Muscle of leg (tissue), 16 donors: ENCODE measurements at places on chromosomes 6 and 20.
A peak's percentile ranks its signal among the peaks of the same experiment; 100 is the strongest.

- DNase-seq, result peak; percentile 93
These were observed 694.6 kb downstream of the QKI start for GRCh38 chr6:164108869-164109769.

GRCh38 chr20:38217791-38218565 is 42.6 kb downstream of the KIAA1755 start:
- DNase-seq, result no peak

DNA sequence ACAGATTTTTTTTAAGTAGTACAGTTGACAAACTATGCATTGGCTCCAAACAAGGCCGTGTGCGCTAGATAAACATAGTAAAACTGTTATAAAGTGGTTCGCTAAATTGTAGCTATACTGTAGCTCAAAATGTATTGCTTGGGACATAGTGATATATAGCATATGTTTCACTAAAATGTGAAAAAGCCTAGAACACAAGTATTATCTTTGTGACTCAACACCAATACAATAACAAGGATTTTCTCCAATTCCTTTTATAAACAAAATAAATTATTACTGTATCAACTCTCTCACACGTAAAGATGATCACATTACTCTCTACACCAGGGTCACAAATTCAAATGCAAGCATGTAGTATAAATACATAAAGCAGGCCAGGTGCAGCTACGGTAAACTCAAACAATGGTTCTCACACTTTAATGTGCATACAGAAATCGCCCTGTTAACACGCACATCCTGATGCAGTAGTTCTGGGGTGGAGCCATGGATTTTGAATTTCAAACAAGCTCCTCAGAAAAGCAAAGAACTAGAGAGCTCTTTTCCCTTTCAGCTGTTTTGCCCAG is 214.6 kb downstream of the GMDS start:
- no peak for DNase-seq

DNA sequence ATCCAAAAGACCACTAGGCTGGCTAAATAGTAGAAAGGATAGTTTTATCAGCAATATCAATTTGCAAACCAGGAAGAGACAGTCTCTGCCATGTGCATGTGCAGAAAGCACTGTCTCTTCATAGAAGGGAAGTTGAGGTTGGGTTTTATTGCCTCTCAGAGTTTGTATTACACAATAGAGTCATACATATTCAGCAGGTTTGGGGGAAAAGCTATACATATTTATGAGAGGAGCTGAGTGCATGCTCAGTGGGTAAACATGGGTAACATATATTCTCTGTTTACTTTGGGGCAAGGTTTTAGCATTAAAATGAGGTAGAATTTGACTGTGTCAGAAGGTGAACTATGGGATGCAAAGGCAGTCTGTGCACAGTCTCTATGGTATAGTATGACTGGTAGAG is 14.9 kb downstream of the TMEM170B start:
- peak; percentile 4 for DNase-seq

- no peak for DNase-seq
These were observed 103.4 kb downstream of the TULP4 start for GRCh38 chr6:158415666-158416065.

- no peak for DNase-seq
These were observed 47.6 kb downstream of the ZDHHC14 start for GRCh38 chr6:157428427-157429202.

DNA sequence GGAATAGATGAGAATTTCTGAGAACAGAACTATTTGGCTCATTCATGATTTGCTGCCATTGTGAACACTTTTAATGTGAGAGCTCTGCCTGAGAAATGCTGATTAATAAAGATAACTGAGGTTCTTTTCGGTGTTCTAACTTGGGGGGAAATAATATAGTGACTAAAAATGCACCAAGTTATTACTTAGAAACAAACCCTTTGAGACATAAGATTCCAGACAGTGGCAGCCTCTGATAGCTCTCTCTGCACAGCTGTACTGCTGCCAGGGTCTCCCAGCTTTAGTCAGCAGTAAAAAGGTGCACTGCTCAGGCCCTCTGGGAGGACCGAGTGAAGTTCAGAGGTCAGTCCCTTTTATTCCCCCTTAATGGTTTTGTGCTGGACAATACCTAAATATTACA is 2.5 kb upstream of the PRDM1 start:
- DNase-seq, result no peak

DNA sequence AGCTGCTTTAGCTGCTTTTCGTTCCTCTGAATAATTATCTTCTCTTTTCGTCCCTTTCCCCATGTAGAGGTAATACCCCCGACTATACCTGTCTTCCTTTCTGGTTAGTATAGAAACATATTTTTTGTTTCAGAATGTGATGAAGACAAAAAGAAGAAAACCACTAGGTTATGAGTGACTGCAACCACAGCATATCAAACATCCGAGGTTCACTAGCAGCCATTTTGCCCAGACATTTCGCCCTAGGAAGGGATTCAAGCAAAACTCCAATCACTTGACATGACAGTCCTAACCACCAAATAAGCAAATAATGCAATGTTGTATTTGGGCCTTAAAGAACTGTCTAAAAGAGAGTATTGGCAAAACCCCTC is 9.4 kb downstream of the SNX5 start:
- DNase-seq, result no peak

DNA sequence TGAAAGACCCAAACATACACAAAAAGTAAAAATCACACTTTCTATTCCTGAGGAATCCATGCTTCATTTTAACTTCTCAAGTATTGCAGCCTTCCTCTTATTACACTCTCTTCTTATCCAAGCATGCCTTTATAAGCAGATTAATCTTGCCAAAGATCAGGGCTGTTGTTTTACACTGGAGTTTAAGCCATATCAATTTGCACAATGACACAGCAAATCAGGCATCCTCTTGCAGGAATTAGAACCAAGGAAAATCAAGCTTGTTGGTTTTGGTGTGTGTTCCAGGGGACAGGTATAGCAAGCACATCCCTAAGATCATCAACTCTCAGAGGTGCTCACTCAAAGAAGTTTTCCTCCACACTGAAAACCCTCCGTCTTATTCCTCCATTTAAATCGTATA is 69.5 kb downstream of the CYP39A1 start:
- DNase-seq, result no peak

DNA sequence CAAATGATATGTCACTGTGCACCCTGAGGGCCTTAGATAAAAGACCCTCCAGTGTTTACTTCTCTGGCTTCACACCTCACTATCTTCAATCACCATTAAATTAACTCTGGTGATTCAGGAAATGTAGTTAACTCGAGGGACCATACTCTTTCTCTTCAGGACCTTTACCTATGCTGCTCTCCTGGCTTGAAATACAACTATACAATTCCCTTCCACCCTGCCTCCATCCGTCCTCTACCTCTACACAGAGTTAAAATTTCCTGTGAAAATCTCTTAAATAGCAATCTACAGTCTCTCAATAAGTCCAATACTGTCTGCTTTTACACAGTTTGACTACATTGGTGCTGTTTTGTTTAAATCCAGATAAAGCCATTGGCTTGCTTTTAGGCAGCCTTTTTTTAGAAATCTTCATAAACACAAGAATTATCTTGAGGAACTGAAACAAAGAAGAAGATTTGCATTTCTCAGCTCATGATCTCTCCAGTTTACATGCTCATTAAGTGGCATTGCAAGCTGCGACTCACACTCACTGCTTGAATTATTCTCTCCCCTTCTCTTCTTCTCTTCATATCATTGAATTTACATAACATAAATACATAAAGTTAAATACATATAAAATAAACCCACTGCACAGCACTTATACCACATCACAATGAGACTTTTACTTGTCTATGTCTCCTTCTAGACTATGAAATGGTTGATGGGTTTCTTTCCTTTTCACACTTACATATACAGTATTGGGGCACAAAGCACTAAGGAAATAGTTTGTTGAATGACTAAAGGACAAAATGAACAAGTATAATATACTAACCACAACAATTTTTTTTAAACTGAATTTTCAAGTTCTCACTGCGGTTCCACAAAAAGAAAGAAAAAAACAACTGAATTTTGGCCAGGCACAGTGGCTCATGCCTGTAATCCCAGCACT is 239.0 kb upstream of the KCNQ5 start:
- DNase-seq, result no peak

DNA sequence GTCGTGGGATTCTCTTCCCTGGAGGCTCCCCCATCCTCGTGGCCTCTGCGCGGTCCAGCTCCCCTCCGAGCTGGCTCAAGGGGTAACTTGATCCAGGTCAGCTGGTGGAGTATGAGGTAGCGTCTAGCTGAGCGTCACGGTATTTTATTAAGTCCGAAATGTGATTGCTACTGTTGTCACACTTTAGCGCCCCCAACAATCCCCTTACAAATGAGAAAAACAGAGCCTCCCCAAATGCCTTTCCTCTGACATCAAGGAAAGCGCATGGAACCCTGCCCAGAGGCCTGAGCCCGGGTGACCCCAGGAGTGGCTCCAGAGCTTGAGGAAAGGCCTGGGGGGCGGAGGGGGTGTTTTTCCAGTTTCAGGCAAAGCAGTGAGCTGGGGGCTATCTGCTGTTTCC is 192.4 kb downstream of the ZMYND8 start:
- peak; percentile 64 for DNase-seq

GRCh38 chr20:36745234-36745926 is 510 bp downstream of the NDRG3 start:
- DNase-seq, result no peak

- no peak for DNase-seq
These were observed 70.8 kb upstream of the AGPAT4 start for GRCh38 chr6:161344626-161345025.

DNA sequence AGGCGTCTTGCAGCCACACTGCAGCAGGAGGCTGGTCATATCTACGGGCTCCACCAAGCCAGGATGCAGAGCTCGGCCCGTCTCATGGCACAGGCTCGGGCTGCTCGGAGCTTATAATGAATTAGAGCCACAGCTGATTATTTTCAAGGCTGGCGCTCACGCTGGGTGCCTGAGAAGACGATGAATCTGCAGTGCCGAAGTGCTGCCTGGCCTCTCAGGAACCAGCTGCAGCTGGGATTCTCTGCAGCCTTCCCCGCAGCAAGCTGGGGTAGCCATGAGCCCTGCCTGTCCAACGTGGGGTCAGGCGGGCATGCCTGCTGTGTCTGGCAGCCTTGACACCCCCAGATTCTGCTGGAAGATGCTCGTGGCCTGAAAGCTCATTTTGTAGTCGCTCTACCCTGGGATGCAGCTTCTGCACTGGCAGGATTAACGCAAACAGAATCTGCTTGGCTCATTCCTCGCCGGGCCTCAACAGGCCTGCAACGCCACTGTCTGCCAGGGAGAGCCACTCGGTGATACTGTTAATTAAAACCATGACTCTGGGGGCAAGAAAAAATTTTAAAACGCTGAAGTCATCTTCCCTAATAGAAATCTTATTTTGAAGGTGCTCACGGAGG is 104.3 kb downstream of the CDH26 start:
- peak; percentile 74 for DNase-seq

DNA sequence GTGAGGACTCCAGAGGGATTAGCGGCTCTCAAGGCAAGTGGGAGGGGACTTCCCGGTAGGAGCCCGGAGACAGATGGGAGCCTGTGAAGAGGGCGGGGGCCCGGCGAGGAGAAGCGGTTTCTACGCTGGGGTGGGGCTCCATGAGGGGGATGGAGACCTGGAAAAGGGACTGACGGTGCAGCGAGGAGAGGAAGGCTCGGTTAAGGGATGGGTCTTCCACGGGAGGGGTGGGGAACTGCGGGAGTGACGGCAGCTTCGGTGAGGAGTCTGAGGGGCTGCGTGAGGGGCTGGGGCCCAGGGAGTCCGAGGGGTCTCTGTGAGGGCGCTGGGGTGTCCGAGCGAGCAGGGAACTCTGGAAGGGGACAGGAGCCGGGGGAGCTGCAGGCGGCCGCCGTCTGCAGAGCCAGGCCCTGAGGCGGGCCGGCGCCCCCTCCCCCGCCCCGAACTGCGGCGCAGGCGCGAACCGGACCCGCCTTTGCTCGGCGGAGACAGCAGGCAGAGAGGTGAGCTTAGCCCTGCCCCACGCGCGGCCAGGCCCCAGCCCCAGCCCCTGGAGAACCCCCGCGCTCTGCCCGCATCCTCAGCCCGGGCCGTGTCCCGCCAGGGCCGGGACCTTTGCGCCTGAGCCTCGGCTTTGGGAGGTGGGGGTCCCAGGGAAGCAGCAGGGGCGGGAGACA is at the start of gene NRSN2:
TSS of gene NRSN2 (plus strand) at position 472 of the 677 bp plus-strand sequence. CDS start 2,533 bp downstream, outside the sequence.
- peak; percentile 87 for DNase-seq

- DNase-seq, result no peak
These were observed 35.9 kb downstream of the ANKRD60 start for GRCh38 chr20:58192567-58192966.

DNA sequence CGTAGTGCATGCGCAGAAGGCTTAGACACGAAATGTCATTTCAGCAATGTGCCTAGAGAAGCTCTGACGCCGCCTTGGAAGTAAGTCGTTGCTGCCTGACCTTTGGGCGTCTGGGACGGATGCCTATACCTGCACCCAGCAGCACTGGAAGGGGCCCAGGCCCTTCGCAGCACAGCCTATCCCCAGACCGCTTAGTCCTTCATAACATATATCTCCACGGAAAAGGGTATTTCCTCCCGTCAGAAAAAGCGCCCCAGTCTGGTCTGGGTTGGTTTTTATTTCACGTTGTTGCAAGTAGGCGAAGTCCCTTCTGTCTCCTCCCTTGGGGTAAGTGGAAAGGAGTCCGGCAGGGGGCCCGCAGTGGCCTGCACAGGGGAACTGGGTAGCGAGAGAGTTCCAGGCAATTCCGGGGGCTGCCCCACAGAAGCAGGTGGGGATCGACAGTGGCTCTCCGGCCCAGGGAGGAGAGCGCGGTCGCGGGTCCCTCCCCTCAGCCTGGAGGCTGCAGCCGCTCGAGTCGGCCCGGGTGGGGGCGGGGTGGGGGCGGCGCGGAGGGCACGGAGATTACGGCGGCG is 559 bp upstream of the EYA4 start:
- DNase-seq, result peak; percentile 59

DNA sequence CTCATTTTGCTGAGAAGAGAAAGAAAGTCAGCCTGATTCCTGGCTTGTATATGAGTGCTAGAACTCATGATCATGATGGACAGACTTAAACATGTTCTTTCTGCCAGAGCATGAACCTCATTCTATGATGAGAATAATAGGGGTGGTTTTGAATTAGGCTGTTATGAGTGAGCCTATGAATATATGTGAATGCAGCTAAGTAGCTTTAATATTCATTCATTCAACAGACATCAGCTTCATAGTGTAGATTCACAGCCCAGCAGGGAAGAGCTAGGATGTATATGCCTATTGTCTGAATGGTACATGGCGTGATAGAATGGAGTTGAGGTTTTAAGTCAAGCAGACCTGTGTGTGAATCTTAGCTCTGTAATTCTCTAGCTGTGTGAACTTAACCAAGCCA is 573.2 kb downstream of the DHX35 start:
- DNase-seq, result no peak

DNA sequence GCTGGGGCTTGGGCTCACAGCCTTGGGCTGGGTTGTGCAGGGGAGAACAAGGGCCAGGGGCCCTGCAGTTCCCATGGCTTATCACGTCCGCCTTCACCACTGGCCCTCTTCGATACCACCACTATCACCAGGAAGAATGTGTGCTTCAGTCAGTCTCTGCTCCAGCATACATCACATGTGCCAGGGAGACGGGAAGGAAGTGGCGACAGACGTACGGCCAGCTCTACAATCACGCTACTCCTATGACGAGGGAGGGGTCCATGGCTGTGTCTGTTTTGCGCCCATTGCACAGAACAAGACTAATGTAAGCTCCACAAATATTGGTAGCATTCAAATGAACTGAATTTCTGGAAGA is 72.1 kb downstream of the TRAM2 start:
- no peak for DNase-seq

GRCh38 chr20:19370076-19371075 is 157.9 kb downstream of the SLC24A3 start:
- no peak for DNase-seq
